CD8-positive, alpha-beta memory T cell (primary cell): ENCODE measurements at places on chromosomes 5 and 9. TPM values are rescaled to one million over a fixed set of nuclear protein-coding genes. Genes with fewer than 3 reads are reported as not detected.

GRCh38 chr9:112028242-112029221 is 131.9 kb downstream of the UGCG start:
- H3K27ac ChIP-seq = no peak overlapping the region
- peaks cover 2% of the 10 kb centered on the region for H3K4me1 ChIP-seq
- no peaks in the 10 kb centered on the region for H3K36me3 ChIP-seq

- no peaks in the 10 kb centered on the region for H3K27me3 ChIP-seq
- H3K36me3 ChIP-seq = no peaks in the 10 kb centered on the region
- no peak overlapping the region for H3K27ac ChIP-seq
Observed at GRCh38 chr5:4156889-4157288, 561.3 kb downstream of the IRX1 start.

ROR2 gene
- not detected for total RNA-seq

DNA sequence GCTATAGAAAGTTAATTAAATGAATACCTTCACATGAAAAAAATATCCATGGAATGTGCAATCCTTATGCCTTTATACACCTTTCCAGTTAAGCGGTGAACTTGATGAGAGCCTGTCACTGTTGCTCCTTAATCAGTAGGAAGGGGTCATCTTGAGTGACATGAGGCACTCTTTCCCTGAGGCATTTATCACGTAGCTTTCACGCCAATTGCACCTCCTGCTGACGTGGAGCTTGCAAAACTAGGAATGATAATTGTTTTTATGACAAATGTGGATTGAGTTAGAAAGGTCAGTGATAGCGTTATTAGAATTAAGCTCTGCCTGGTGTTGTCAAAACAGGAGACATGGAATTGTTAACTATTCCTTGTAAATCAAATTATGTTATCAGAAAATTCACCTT is 79.7 kb downstream of the SLF1 start:
- H3K27me3 ChIP-seq = no peaks in the 10 kb centered on the region
- no peak for DNase-seq
- no peak overlapping the region for H3K27ac ChIP-seq
- peaks cover 4% of the 10 kb centered on the region for H3K36me3 ChIP-seq

DNA sequence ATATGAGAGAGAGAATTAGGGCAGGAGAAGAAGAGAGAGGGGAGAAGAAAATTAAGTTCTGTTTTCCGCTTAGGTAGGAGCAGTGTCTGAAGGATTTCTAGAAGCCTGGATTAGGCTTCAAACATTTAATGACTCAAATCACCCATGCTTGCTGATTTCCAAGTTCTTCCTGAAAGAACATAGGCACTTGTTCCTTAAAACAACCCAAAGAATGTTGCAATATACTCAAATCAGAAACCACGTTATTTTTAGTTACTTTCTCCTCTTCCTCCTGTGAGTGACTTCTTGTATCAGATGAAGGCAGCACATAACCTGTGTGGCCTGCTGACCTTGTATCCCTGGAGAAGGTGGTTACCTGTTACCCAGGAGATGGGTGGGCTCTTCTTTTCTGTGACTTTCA is 351.5 kb upstream of the KLF4 start:
- no peaks in the 10 kb centered on the region for H3K4me1 ChIP-seq
- no peak for DNase-seq
- H3K4me3 ChIP-seq = no peak overlapping the region
- no peaks in the 10 kb centered on the region for H3K36me3 ChIP-seq

SLC6A18 gene
- not detected for total RNA-seq

GRCh38 chr5:66909364-66909763 is 287.2 kb downstream of the CD180 start:
- H3K4me1 ChIP-seq = no peaks in the 10 kb centered on the region
- H3K27ac ChIP-seq = no peak overlapping the region
- no peaks in the 10 kb centered on the region for H3K27me3 ChIP-seq
- no peak overlapping the region for H3K4me3 ChIP-seq
- no peak for DNase-seq

ANGPTL2 gene
- total RNA-seq = not detected

OR1L4 gene
- not detected for total RNA-seq

ERGIC1 gene
- 39.9 TPM for total RNA-seq

- no peaks in the 10 kb centered on the region for H3K36me3 ChIP-seq
- no peaks in the 10 kb centered on the region for H3K27me3 ChIP-seq
- peak within 1 kb of the TSS; percentile 57 for H3K27ac ChIP-seq
- H3K4me3 ChIP-seq = peak within 1 kb of the TSS; percentile 77
- H3K4me1 ChIP-seq = peaks cover 31% of the 10 kb centered on the region
Observed at GRCh38 chr5:1111727-1112289, at the start of gene SLC12A7. Gene SLC12A7 (minus strand): TSS chr5:1112063. CDS start chr5:1111991, 72 bp downstream.

PCDHGA11 gene
- total RNA-seq = not detected

ZNF483 gene
- 2.8 TPM for total RNA-seq

DNA sequence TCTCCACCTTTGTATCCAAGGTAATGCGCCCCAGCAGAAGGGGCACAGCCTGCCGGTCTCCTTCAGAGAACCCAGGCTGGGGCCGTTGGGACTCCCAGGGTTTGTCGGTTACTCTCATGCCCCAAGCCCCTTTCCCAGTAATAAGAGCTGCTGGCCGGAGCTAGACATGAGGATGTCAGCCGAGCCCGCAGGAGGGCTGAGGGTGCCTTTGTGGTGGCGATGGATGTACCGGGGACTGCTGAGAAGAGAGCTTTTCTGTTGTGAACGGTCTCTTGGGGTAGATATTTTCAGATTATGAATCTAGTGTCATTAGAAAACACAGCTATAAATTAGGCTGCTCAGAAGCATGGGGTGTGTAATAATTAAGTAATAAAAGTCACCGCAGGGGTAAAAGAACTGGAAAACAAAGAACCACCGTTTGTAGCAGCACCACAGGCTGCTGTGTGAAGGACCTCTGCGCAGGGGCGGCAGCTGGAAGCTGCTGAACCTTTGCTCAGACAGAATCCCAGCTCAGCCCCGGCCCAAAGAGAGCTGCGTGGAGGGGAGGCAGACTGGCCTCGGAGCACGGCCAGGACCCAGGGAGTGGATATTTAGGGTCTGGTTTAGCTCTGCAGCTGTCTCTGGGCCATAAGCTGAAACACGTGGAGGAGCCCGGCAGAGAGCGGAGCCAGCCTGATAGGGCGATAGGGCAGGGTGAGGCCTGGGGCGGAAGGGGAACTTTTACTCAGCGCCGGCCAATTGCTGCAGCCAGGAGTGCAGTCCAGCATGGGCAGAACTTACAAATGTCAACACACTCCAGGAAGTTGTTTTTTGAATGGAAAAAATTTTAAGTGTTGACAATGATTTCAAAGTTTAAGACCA is 50.5 kb upstream of the BARHL1 start:
- H3K27me3 ChIP-seq = no peaks in the 10 kb centered on the region
- no peaks in the 10 kb centered on the region for H3K36me3 ChIP-seq

GRCh38 chr9:94014066-94014654 is 59.0 kb upstream of the BARX1 start:
- DNase-seq = no peak
- peaks cover 12% of the 10 kb centered on the region for H3K4me1 ChIP-seq
- no peak overlapping the region for H3K4me3 ChIP-seq
- no peaks in the 10 kb centered on the region for H3K36me3 ChIP-seq
- H3K27ac ChIP-seq = no peak overlapping the region

- no peak overlapping the region for H3K27ac ChIP-seq
- H3K4me1 ChIP-seq = peaks cover 8% of the 10 kb centered on the region
- no peak for DNase-seq
Observed at GRCh38 chr9:136642439-136642921, 20.2 kb upstream of the EGFL7 start.

PRELID2 gene
- total RNA-seq = 0.92 TPM

CEMIP2 gene
- total RNA-seq = 75.5 TPM

- no peak overlapping the region for H3K4me3 ChIP-seq
- no peak overlapping the region for H3K27ac ChIP-seq
- no peaks in the 10 kb centered on the region for H3K27me3 ChIP-seq
- H3K4me1 ChIP-seq = no peaks in the 10 kb centered on the region
- DNase-seq = no peak
Observed at GRCh38 chr5:2176581-2176980, 293.9 kb upstream of the IRX4 start.

LCN10 gene
- total RNA-seq = 1.1 TPM

GRCh38 chr9:130235558-130236435 is 29.8 kb upstream of the HMCN2 start:
- H3K27ac ChIP-seq = no peak overlapping the region
- H3K36me3 ChIP-seq = no peaks in the 10 kb centered on the region
- DNase-seq = peak; percentile 77
- H3K4me3 ChIP-seq = no peak overlapping the region

- H3K27me3 ChIP-seq = no peaks in the 10 kb centered on the region
- no peak for DNase-seq
- H3K4me3 ChIP-seq = no peak overlapping the region
- H3K4me1 ChIP-seq = no peaks in the 10 kb centered on the region
Observed at GRCh38 chr9:13322828-13323550, 43.5 kb upstream of the MPDZ start.

DNA sequence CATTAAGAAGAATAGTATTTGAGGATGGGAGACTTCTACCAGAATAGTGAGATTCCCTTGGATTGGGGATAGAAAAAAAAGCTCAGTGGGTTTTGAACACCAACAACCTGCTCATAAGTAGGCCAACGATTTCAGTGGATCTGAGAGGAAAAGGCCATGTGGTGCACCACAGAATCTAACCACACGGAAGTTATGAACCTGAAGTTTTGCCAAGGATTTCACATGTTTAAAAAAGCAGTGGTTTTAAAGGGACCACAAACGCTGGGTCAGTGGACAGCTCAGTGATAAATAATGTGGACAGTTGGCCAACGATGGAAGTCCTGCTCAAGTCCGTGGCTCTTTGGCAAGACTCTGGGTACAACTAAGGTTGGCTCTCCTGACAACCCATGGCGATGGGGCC is 107.2 kb upstream of the TXNDC8 start:
- no peaks in the 10 kb centered on the region for H3K4me1 ChIP-seq
- no peak for DNase-seq
- no peaks in the 10 kb centered on the region for H3K27me3 ChIP-seq
- H3K4me3 ChIP-seq = no peak overlapping the region
- no peak overlapping the region for H3K27ac ChIP-seq

DNA sequence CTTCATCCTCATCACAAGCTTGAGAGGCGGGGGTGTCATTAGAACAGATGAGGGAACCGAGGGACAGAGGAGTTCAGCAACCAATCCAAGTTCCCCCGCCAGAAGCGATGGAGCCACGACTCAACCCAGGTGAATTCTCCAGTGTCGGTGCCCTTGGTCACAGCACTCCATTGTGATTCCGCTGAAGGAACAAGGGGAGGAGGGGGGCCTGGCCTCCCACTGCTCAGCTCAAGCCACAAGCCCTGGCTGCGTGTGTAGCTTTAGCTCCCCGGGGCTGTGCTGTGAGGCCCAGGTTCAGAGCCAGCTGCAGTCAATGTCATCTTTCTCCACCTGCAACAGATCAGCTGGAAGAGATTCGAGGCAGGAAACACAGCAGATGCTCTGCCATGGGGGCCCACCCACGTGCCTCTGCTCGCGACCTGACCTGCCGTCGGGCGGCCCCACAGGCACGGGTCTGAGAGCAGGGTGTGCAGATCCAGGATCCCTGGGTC is 72.6 kb downstream of the GTF3C4 start:
- no peaks in the 10 kb centered on the region for H3K36me3 ChIP-seq
- H3K4me1 ChIP-seq = no peaks in the 10 kb centered on the region
- H3K27ac ChIP-seq = no peak overlapping the region
- no peak for DNase-seq
- H3K4me3 ChIP-seq = no peak overlapping the region

DNA sequence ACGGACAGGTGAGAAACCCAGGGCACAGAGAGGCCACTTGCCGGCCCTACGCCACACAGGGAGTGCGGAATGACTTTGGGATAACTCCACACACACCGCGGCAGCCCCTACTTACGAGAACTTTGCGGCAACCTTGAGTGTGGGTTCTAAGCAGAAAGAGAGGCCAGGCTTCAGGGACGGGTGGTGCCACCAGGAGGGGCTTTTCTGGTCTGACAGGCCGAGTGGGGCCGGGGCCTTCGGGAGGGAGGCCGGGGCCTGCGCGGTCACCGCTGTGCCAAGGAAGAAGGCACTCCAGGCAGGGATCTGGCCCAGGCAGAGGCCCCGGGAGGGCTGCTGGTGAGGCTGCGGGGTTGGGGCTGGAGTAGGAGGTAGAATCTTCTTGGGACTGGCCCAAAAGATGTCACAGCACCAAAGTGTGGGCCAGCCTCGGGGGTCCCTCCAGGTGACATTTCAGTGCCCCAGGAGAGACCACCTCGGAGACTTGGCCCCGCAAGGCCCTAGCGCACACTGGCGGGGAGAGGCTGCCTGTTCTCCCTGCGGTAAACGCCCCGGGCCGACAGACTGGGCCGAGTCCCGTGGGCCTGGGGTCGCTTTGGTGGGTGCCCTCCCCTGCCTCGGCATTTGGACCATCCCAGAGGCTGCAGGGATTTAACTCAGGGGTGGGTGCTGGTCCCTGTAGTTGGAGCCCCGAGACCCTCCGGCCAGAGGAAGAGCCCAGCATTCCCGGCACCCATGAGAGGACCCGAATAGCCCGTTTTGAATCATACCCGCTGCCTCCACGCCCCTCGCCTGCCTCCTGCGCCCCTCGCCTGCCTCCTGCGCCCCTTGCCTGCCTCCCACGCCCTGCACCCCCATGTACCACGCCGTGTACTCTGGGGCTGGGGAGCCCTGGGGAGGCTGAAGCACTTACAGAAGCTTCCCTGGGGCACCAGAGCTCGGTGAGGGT is 9.0 kb upstream of the RNU6ATAC start:
- H3K4me1 ChIP-seq = no peaks in the 10 kb centered on the region
- no peaks in the 10 kb centered on the region for H3K36me3 ChIP-seq
- H3K27me3 ChIP-seq = no peaks in the 10 kb centered on the region
- no peak for DNase-seq
- H3K4me3 ChIP-seq = no peak overlapping the region

DNA sequence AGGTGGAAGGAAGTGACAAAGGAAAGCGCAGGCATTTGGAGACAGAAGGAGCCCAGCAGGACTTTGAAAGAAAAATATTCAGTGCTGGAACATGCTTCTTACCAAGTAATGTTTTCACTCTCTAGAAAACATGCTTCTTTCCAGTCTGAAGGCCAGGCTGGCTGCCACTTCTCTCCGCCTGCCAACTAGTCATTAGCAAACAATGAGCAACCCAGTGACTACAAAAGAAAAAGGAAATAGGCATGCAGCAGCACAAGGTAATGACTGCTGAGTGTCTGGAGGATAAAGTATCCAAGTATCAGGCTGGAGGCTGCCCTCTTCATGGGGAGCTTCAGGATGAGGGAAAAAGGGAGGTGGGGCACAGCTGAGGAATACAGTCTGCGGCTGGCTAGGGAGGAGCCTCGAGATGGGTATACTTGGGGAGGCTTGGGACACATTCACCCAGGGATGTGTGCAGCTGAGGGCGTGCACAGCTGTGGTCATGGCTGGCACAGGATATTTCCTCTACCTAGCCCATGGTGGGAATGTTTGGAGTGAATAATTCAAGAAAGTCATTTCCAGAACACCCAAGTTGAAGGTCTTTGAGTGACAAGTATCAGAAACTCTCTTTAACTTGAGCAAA is 161.5 kb upstream of the KIF2A start:
- no peak for DNase-seq
- no peaks in the 10 kb centered on the region for H3K4me1 ChIP-seq
- no peaks in the 10 kb centered on the region for H3K27me3 ChIP-seq

ADAM19 gene
- 26.8 TPM for total RNA-seq

GRCh38 chr9:131621551-131622358 is 76.4 kb downstream of the PRRT1B start:
- H3K36me3 ChIP-seq = peaks cover 49% of the 10 kb centered on the region
- peak overlapping the region; percentile 6 for H3K27ac ChIP-seq
- no peak for DNase-seq
- no peaks in the 10 kb centered on the region for H3K27me3 ChIP-seq
